ENCODE measurements at places on chromosomes 7 and 10.

- no peak for DNase-seq
Measured at GRCh38 chr10:51397695-51398094, 301.7 kb downstream of the CSTF2T start.

GRCh38 chr7:97078023-97078969 is 39.2 kb upstream of the SDHAF3 start:
- no peak for DNase-seq

DNA sequence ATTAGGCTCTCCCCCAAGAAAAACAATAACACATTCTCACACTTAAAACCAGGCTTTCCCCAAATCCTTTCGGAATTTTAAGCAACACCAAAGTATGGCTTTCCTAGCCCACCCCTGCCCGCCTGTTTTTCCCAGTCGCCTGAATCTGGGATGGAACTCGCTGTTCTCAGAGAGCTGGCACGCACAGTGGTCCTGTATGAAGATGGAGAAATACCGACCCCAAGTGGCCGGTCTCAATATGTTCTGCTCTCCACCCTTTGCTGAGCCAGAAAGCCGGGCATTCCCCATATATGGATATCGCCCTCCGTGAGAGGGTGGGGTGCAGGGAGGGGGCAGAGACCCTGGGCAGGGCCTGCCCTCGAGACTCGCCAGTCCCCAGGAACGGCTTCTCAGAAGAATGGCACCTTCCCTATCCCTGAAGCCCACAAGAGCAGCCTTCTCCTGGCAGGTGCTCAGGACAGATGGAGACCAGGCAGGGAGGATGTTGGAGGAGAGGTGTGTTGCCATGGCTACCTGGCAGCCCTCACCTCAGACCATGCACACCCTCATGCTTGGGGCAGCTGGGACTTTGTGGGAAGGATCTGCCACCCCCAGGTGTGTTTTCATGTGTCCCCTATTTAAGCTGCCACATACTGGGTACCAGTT is 3.4 kb downstream of the TACR2 start:
- no peak for DNase-seq

DNA sequence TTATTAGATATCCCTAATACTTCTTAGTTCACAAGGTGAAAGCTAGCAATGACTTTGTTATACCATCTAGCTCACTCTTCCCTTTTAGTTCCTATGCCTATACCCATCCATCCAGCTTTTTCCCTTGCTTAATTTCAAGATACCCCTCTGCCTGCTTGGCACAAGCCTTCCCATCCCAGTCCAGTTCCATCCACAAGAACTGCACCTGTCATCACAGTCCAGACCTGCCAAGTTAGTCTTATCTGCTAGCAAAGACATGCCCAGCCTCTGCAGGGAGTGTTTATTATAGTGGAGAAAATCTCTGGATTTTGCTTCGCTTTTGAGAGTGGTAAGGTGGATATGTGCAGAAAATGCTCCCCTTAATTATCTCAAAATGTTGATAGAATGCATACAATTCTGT is 158.2 kb downstream of the ST7 start:
- DNase-seq = no peak

GRCh38 chr7:23175938-23176337 is 5.9 kb upstream of the NUP42 start:
- DNase-seq = no peak

DNA sequence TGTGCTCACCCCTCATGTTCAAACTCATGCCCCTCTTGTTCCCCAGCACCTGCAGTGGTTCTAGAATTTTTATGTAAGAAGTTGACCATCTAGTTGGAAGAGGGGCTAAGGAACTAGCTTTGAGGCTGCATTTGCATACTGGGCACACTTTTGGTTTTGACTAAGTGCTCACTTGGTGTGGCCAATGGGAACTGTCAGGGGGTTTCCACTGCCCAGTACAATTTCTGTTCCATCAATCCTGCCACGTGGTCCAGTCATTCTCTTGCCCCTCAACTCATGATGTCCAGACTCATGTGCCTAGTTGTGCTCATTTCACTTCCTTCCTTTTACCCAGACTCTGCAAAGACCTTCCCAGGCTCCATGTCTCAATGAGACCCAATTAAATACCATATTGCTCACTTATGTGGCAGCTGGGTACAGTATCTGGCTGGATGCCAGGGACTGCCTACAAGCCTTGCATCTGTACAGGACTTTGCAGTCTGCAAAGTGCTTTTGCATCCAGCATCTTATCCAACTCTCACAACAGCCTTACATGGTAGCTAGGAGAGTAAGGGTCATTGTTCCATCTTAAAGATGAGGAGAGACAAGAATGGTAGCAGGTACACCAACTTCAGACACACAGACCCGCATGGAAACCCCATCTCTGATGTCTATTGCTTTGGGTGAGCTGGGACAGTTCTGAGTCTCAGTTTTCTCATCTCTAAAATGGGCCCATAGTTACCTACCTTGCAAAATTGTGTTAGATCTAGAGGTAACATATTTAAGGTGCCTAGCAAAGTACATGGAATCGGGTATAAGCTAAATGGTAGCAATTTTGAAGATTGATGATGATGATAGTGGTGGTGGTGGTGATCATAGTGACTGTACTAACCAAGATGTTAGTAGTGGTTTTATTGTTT is 30.1 kb upstream of the KCNMA1 start:
- DNase-seq = no peak

DNA sequence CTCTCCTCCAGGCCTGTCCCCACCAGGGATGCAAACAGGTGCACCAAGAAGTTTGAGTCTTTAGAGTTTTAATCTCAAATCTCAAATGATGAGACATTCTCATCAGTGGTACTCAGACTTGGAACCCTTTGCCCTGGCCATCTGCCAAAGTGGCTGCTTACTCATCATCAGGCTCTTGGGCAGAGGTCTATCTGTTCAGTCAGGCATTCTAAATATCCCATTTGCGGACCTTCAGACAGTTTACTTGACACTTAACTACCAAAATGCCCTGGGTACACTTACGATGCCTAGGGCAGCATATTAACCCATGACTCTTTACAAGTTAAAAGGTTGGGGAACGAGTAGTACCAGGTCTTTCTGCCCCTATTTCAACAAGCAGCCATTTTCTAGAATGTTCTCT is 61.2 kb upstream of the YAE1 start:
- no peak for DNase-seq

GRCh38 chr7:102097601-102098161 is 189.0 kb upstream of the SH2B2 start:
- DNase-seq = no peak

GRCh38 chr7:106114716-106115383 is 2.7 kb upstream of the SYPL1 start:
- DNase-seq = no peak

DNA sequence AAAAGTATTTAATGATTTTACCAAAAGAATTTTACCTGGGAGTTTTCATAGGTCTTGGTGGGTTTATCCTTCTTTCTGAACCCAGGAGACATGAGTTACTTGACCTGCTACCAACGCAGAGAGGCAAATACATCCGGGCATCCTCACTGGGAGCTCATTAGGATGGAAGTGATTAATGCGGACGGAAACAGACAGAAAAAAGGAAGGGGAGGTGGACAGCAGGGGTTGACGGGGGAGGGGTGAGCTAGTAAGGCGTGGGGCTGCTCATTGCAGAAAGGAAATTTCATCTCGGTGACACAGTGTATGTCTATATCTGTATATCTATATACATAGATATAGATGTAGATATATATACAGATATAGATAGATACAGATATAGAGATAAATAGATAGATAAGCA is 408.2 kb upstream of the ADARB2 start:
- no peak for DNase-seq

DNA sequence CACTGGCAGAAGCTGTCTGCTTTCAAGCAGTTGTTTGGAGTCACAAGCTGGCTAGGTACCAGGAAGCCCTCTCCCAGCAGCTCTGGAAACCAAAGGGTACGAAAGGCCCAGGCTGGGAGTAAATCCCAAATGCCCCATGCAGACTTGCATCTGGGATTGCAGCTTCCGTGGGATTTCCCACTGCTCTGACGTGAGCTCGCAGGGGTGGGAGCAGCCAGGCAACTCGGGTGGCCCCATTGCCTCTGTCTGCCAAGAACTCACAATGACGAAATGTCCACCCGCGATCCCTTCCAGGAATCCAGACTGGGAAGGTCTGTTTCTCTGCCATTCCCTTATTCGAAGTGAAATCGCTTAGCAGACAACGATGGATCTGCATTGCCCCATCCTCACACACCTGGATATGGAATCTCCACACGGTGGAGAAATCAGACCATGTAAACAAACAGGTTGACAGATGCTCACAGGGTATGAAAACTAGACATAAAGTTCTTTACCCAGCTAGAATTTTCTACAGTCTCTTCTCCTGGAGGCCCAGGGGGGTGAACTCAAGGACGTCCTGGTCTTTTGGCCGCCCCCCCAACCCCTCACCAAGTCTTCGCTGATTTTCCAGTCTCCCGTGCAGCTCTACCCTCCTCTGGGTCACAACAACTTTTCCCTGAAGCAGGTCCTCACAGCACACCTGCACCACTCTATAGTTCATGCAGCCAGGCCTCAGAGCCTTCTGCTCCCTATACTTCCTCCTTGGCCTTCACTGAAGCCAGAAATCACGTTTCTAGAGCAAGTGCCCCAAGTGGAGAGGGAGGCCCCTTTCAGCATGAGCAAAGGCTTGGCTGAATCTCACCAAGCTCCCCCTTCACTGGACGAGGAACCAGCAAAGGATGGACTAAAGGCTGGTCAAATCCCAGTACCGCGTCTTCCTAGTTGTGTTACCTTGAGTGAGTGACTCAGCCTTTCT is 20.0 kb downstream of the SH3PXD2A start:
- DNase-seq = no peak

GRCh38 chr10:33703501-33704213 is 369.2 kb upstream of the NRP1 start:
- no peak for DNase-seq

DNA sequence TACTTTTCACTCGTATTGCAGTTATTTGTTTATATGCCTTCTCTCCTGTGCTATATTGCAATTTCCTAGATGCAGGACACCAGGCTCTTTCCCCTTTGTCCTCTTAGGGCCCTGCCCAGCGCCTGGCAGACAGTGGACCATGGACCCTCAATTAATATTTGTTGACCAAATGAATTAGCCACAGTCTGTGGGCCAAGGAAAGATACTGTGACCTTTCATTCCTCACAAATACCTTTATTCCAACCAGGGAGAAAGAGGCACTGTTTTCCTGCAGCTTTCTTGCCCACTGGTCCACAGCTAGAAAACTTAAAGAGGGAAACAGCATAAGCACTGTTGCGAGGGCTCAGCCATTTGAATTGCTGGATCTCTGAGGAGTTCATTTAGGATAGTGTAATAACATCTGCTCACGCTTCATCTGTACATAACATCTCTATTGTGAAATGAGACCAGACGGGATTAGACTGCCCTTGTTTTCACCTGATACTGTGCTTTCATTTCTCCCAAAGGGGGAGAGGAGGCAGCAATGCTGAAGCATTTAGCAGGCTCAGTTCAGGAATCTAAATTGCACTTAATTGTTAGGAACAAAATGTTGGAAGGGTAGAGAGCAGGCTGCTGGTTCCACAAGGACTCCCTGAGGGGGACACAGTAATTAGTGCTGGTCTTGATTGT is 46.7 kb downstream of the TNS3 start:
- DNase-seq = no peak

- DNase-seq = no peak
Measured at GRCh38 chr7:118747473-118747872, 523.0 kb downstream of the ANKRD7 start.

DNA sequence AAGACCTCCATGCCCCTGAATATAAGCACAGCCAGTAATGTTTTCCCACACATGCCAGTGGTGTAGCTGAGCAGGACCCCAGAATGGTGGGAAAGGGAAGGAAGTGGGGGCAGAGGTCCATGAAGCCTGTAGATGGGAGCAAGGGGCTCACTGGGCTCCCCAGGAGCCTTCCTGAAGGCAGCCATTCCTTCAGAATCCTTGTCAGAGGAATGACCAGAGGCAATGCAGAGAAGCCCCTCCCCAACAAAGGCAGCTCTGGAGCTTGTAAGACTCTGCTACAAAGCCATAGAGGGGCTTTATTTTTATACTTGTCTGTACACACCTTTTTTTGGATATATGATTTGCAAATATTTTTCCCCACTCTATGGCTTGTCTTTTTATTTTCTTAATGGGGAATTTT is 165.0 kb upstream of the TCF7L2 start:
- DNase-seq = no peak

GRCh38 chr10:4650582-4650981 is 175.4 kb upstream of the AKR1E2 start:
- DNase-seq = no peak

- DNase-seq = no peak
Measured at GRCh38 chr10:119253433-119254174, 46.2 kb downstream of the GRK5 start.

DNA sequence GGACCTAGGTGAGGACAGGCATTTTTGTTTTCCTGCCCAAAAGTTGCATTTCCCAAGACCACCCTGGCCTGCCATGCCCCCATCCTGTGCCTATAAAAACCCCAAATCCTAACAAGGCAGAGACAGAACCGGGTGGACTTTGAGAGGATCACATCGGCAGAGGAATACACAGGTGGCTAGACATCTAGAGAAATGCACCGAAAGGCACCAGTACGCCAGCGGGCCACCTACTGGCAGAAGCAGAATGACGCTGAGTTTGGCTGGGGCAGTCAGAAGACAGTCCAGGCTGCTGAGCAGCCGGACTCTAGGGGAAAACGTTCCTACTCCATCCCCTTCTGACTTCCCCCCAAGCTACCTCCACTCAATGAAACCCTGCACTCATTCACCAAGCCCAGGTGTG is 2.8 kb downstream of the AKR1C4 start:
- no peak for DNase-seq

DNA sequence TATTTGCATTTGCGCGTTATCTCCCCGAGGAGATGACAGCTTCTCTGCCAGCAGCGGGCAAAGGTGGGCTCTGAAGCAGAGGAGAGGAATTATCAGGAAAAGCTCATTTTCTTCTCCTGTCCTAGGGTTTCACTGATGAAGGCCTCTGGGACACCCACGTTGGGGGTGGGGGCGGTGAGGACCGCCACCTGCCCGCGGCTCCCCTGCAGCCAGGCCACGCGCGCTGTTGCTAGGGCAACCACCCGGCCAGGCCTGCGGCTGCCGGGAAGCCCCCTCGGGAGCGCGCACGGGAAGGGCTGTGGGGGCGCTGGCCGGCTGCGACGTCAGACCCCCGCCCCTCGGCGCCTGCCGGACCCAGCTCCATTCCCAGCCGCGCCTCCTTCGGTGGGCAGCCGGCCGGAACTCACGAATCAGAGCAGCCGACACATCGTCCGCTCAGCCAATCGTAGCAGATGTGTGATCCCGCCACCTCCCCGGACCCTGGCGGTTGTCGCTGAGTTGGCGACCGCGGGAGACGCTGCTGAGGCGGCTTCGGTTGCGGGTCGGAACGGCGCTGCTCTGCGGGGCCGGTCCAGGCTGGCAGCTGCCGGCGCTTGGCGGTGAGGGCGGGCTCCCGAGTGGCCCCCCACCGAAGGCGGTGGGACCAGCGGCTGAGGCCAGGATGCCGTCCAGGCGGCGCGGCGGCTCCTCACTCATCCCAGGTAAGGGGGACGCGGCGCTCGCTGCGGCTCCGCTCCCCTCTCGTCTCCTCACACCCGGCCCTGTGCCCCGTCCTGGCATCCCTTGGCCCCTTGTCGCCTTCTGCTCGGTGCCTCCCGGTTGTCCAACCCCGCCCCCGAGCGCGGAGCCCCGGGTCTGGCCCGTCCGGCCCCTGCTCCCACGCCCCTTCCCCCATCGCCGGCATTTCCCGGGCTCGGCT is at the start of gene TPST1:
TPST1 (plus strand) TSS at position 513 of the 919 bp plus-strand sequence. CDS start 35,092 bp downstream, outside the sequence.
- DNase-seq = peak; percentile 97
